ENCODE measurements at places on chromosomes 11 and 22.

DNA sequence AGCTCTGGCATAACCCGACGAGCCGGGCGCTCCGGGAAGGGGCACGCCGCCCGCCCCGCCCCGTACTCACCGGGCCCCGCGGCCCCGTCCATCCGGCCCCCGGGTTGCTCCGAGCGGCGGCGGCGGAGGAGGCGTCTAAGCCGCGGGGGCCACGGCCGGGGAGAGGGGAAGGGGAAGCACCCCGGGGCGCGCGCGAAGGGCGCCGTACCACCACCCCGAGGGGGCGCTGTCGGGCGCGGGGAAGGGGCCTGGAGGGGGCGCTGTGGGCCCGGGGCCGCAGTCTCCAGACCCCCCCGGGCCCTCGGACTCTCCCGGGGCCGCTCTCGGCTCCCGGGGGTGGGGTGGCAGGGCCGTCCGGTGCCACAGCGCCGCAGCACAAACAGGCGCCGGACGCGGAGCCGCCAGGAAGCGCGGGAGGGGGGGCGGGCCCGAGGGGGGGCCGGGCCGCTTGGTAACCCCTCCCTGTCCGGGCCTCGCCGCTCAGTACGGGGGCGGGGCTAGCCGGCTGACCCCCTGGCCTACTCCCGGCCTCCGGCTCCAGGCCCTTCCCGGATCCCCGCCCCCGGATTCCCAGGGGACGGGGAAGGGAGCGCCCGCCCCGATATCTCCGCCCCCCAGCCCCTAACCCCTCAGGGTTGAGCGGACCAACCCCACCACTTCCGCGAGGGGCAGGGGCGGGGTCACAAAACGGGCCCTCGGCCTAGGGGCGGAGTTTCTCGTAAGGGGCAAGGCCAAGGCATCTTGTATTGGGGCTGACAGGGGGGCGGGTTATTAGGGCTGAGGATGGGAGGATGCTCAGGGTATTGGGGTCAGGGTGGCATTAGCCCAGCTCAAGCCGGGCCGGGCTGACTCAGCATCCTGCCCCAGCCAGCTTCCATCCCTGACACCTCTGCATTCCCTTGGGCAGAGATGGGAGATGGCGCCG is at the start of the genes EML3 and ROM1:
EML3 (minus strand) TSS at position 410 of the 925 bp plus-strand sequence; CDS start at position 92, 318 bp downstream.
ROM1 (plus strand) TSS at position 892 of the 925 bp plus-strand sequence; CDS start at position 917, 25 bp downstream.
- peak; percentile 90 for DNase-seq

- no peak for DNase-seq
Observed at GRCh38 chr11:57942808-57943207, 80.9 kb upstream of the OR9Q1 start.

- DNase-seq = no peak
Observed at GRCh38 chr11:69277074-69277809, 16.7 kb upstream of the MYEOV start.

GRCh38 chr22:38524429-38524828 is 18.3 kb upstream of the DDX17 start:
- DNase-seq = no peak

DNA sequence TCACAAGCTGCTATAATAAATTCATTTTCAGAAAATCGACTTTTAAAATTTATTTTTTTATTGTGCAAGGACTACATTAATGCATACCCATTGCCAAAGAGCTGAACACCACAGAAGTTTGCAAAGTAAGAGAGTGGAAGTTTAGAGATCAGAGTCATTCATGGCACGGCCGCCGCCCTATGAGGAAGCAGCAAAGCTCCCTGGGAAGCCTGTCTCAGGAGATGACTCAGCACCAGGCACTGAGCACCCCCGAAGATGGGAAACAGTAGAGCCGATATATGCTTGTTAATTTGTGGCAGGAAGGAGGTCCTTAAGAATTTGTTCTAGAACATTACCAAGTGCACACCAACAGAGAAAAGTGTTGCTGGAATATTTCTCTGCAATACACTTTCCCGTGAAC is 693.7 kb downstream of the OPCML start:
- no peak for DNase-seq

GRCh38 chr22:29244785-29245625 is 22.8 kb downstream of the RHBDD3 start:
- no peak for DNase-seq

GRCh38 chr11:73715541-73715940 is 45.3 kb downstream of the RAB6A start:
- DNase-seq = no peak

GRCh38 chr11:69618237-69618636 is 22.7 kb upstream of the CCND1 start:
- DNase-seq = no peak

GRCh38 chr22:35616043-35616442 is 1.1 kb downstream of the MB start:
- DNase-seq = no peak

GRCh38 chr11:109940816-109941215 is 152.4 kb upstream of the ZC3H12C start:
- no peak for DNase-seq

DNA sequence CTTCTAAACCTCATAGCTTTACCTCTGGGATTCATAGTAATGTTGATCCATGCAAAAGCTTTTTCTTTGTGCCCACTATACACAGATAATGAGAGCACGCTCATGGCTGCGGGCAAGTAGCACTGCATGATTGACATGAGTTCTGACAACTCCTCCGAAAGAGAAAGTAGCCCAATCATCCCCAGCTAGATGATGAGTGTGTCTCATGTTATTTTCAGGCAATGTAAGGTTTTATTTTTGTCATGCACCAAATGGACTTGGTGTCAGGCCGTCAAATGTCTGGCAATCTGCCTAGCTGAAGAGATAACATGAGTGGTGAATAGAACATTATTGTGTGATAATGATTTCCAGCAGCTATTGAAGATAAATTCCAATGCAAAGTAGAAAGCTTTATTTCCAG is 662.6 kb downstream of the NTM start:
- DNase-seq = no peak

- DNase-seq = peak; percentile 29
Observed at GRCh38 chr11:88337181-88337986, at the start of gene CTSC. TSS of gene CTSC (minus strand) at chr11:88337736. CDS start at chr11:88337672, 64 bp downstream.
